CD4-positive, alpha-beta T cell treated with Interleukin-15 for 1 hour (primary cell): ENCODE measurements at places on chromosomes 2 and 18.

- no peak for DNase-seq
Observed at GRCh38 chr2:76314271-76315020, 603.7 kb upstream of the GCFC2 start.

GRCh38 chr18:39638224-39638623, 2072.6 kb upstream of the CELF4 start:
- DNase-seq: no peak

GRCh38 chr2:128593518-128593878, 274.8 kb upstream of the HS6ST1 start:
- no peak for DNase-seq

DNA sequence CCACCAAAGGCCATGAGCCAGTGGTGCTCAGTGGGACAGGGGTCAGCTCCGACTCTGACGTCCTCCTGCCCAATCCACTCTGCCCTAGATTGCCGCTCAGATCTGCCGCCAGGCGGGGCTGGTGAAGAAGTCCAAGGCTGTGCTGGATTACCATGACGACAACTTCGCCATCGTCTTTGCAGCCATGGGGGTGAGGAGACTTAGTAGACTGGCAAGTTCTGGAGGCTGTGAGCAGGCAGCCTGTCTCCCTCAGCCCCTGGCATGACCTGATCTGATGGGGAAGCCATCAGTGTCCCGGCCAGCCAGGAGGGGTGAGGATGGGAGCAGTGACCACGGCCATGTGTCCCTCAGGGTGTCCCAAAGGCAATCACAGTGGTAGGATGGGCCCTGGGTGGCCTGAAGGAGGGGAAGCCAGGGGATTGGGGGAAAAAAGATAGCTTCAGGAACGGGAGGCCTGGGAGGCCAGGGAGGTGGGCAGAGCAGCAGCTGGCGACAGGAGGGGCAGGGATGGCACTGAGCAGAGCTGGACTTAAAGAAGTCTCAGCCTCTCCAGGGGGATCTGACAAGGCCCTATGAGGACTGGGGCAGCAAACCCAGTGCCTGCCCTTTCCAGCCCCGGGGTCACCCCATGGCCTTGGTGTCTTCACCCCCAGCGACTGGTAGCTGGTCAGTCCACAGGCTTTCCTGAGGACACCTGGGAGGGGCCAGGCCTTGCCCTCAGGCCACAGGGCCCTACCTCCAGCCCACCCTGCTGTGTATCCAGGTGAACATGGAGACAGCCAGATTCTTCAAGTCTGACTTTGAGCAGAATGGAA, 17.4 kb upstream of the ANKRD53 start:
- DNase-seq: no peak

GRCh38 chr18:51765606-51766360, 568.3 kb upstream of the MEX3C start:
- no peak for DNase-seq

GRCh38 chr2:210271300-210271699, 43.7 kb downstream of the MYL1 start:
- DNase-seq: no peak

GRCh38 chr18:48879008-48879431, 71.7 kb downstream of the SMAD7 start:
- no peak for DNase-seq

DNA sequence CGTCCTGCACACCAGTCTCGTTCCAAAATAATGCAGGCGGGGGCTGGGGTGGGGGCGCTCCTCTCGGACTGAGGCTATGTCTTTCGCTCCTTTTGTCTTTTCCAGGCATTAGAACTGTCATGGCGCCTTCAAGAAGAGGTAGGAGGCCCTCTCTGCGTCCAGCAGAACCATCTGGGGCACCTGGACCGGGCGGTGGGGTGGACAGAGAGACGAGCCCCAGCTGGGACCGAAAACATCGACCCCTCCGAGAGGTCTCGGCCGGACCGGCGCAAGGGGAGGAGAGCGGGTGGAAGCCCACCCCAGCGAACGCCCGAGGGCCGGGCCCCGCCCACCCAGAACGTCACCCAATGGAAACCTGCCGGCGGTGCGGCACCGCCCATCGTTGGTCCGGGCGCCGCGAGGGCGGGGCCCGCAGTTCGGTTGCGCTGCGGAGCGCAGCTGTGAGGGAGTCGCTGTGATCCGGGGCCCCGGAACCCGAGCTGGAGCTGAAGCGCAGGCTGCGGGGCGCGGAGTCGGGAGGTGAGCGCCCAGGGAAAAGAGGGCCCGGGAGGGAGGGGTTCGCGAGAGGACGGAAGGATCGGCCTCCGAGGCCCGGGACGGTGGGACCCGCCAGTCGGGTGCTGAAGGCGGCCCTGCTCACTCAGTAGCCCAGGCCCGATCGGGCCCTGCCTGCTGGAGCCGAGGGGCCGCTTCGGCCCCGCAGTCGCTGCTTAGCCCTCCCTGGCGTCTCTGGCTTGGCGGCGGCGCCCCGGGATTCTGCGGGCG, at the start of gene NRBP1:
TSS of gene NRBP1 (plus strand) at position 419 of the 765 bp plus-strand sequence. CDS start 4,643 bp downstream, outside the sequence.
- peak; percentile 86 for DNase-seq

GRCh38 chr2:26579723-26580040, 61.5 kb downstream of the CIB4 start:
- no peak for DNase-seq

- no peak for DNase-seq
Observed at GRCh38 chr2:25654801-25655200, 18.6 kb downstream of the DTNB start.

GRCh38 chr2:16152928-16153753, 212.8 kb downstream of the MYCN start:
- no peak for DNase-seq
